ENCODE measurements at places on chromosomes 4 and X.

- DNase-seq = no peak
Observed at GRCh38 chr4:82666970-82667665, 105.3 kb upstream of the TMEM150C start.

DNA sequence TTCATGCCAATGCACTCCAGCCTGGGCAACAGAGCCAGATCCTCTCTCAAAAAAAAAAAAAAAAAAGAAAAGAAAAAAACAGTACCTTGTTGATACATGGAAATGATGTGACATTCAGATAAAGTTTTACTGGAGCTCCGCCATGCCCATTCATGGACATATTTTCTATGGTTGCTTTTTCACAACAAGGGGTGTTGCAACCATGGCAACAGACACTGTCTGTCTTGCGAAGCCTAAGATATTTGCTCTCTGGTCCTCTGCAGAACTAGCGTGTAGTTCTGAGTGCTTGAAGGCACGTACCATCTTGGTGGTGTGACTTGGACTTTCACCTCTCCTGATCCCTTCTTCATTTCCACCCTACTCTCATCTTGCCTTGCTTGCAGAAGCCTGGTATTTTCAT is 53.2 kb downstream of the TBL1X start:
- DNase-seq = no peak

DNA sequence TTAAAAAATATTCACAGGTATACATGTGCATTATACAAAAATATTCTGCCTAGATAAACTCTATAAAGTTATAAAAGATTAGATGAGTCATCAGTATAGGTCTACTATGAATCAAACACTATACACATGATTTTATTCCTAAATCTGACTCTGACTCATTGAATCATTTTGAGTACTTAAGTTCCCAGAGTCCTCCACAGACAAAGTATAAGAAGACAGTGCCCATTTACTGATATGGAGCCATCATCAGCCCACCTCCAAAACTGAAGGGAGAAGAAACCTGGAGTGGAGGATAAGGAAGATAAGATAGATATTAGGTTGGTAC is 28.7 kb upstream of the ANTXR2 start:
- DNase-seq = peak; percentile 18

DNA sequence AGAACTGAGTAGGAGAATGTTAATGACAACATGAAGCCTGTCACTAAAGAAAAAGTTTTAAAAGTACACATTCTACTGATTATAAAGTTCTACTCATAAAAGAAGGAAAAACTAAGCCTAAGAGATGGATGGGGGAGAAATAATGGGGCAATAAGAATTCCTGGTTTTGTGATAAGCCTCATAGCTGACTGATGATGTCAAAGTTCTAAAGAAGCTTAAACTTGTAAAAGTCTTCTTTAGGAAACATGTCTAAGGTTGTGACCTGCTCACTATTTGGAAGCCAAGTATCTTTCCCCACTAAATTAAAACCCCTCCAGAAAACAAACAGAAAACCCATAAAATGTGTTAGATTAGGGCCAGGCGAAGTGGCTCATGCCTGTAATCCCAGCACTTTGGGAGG is 232.9 kb upstream of the GIMD1 start:
- DNase-seq = no peak

DNA sequence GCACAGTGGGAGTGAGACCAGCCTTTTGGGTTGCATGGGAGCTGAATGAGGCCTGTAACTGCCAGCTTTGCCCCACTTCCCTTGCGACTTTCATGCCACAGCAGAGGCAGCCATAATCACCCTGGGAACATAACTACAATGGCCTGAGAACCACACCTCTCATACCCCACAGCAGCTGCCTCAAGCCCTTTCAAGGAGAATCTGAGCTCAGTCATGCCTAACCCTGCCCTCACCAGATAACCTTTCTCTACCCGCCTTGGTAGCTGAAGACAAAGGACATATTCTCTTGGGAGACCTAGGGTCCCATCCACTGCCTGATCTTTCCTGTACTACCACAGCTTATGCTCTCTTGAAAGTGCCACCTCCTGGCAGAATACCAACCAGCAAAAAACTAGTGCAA is 599.9 kb upstream of the IGFBP7 start:
- DNase-seq = no peak

DNA sequence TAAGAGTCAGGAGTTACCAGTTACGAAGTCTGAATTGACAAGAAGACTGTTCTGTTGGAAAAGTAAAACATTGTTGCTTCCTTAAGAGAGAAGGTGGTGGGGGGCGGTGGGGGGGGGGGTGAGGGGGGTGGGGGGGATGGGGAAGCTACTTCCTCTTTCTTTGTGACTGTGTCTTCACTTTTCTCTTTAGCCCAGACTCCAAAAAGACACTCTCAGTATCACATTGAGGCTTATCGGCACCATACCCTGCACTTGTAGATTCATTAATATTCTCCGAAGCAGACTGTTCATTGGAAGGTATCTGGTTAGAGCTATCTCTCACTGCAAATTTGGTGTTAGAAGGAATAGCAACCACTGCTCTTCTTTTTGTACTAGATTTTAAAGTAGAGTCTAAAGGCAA is 94.5 kb upstream of the IL13RA1 start:
- DNase-seq = no peak

- DNase-seq = no peak
Observed at GRCh38 chr4:22986262-22986661, 293.5 kb downstream of the GBA3 start.

All from fibroblast of skin of abdomen (primary cell).